ENCODE measurements at places on chromosomes 3 and 15.
A peak's percentile ranks its signal among the peaks of the same experiment; 100 is the strongest.

DNA sequence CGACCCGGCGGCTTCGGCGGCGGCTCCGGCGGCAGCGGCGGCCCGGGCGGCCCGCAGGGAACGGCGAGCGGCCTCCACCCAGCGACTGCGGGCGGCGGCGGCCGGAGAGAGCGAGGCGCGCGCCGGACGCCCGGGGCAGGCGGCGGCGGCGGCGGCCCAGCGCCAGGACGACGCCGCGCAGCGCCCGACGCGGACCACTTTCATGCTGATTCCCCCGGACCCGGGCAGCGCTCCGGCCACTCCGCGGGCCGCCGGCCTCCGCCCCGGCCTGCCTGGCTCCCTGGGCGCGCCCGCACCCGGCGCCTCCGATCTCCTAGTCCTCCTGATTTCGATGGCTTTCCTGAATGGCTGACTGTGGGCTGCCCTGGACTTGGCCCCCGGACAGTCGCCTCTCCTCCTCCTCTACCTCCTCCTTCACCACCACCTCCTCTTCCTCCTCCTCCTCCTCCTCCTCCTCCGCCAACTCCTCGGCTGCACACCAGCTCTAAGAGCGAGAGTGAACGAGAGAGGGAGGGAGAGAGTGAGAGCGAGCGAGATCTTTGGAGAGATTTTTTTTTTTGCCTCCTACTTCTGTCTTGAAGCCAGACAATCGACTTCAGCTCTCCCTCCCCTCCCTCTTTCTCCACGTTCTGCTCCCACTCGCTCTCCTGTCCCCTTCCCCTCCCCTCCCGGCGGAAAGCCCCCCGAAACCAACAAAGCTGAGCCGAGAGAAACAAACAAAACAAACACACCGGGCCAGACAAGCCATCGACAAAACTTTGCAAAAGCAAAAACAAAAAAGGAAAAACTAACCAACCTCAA lies 844 bp downstream of the NR2F2 start:
- DNase-seq, result no peak

DNA sequence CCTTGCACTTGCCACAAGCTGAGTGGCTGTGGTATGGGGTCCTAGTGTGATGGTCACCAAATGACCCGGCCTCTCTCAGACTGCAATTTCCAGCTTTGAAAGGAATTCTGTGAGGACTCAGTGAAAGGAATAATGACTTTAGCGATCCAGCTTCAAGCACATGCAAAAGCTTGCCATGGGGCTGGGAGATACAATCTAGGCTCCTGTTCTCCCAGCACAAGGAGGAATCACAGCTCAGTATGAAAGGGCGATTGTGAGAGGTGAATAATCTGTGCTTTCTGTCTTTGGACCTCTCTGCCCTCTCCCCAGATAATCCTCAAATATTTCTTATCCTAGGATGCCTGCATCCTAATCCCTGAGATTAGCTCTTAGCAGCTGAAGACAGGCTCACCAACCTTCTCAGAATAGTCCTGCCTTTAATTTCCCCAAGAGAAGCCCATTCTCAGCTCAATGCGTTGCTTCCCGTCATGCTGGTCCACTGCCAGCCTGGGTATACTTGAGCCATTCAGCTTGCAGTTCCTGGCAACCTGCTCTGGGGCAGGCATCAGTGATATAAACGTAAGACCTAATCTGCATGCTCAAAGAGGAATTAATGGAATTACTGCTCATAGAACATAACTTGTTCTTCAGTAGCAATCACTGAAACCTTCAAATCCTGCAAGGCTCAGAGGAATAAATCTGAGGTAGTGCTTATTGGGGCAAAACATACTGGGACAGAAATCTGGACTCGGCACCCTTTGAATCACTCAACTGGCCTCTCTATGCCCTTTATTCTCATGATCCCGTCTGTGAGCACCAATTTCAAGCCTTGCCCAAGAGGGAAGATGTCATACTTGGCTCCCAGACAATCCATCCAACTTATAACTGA lies 15.1 kb downstream of the TLNRD1 start:
- no peak for DNase-seq

GRCh38 chr3:70603103-70603502 lies 290.7 kb upstream of the MDFIC2 start:
- no peak for DNase-seq

DNA sequence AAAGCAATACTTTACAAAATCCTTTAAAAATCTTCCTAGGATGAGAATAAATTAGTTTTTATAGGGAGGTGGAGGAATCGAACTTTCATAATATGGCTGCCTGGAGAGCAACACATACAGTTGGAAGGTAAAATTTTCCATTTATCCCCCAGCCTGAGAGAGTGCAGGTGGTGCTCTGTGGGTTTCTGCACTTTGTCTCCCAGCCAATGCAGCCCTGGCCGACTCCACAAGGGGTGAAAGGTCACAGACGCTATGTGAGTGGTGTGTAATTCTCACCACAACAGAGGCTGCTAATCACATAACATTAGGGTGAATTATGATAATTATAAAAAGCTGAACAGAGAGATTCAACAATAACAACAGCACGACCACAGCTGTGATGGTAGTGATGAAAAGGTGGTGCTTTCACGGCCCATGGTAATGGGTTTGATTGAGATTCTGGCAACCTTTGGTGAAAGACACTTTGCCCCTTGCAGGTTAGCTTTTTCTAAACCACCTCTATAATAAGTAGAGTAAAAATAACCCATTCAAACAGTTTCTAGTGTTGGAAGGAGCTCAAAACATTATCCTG lies 30.1 kb upstream of the NANOGP8 start:
- DNase-seq, result no peak

- DNase-seq, result no peak
Observed at GRCh38 chr3:183532620-183533411, 22.7 kb downstream of the KLHL6 start.

GRCh38 chr3:193134856-193135255 lies 106.2 kb upstream of the PLAAT1 start:
- no peak for DNase-seq

GRCh38 chr15:29133791-29134190 lies 135.8 kb downstream of the NSMCE3 start:
- DNase-seq, result no peak

- no peak for DNase-seq
Observed at GRCh38 chr3:172173316-172174254, 134.2 kb downstream of the FNDC3B start.

- no peak for DNase-seq
Observed at GRCh38 chr3:140636406-140637138, 41.3 kb upstream of the TRIM42 start.

- no peak for DNase-seq
Observed at GRCh38 chr3:129892857-129893580, 492 bp downstream of the TMCC1 start.

DNA sequence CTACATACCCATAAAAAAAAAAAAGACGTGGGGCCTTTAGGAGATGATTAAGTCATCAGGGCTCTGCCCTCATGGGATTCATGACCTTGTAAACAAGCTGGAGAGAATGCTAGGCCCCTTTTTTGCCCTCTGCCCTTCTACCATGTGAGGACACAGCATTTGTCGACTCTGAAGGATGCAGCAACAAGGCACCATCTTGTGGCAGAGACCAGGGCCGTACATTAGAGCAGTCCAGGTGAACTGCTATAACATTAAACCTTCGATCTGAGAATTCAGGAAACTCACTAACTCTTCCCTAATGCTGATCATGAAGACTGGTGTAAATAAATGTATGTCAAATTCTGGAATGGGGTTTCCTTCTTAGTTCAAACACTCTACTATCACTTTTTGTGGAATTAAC lies 30.7 kb upstream of the SIAH2 start:
- no peak for DNase-seq

DNA sequence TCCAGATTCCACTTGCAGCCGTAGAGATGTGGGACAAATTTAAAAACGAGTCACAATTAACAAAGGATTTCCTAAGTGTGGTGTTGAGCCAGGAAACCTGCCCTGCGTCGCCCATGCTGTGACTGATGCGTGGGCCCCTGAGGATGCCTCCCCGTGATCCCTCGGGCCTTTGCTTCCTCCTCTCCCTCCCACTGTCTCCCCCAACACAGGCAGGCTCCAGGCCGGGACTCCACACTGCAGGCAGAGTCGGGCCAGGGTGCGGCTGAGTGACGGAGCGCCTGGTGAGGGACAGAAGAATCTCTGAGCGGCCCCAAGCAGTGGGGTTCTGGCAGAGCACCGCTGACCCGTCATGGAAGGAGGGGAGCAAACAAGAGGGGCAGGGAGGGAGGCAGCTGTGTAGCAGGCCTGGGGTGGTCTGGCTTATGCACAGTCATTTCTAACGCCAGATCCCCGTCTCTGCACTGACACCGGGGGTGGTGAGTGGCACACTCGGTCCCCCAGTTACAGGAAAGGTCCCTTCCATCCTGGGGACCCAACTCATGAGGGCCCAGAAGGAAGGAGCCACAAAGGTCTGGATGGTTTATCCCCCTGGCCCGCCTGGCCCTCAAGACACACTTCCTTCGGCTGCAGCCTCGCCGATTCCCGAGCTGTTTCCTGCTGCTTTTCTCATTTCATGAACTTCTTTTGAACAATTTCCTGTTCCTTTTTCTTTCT lies 91.0 kb downstream of the XXYLT1 start:
- no peak for DNase-seq

DNA sequence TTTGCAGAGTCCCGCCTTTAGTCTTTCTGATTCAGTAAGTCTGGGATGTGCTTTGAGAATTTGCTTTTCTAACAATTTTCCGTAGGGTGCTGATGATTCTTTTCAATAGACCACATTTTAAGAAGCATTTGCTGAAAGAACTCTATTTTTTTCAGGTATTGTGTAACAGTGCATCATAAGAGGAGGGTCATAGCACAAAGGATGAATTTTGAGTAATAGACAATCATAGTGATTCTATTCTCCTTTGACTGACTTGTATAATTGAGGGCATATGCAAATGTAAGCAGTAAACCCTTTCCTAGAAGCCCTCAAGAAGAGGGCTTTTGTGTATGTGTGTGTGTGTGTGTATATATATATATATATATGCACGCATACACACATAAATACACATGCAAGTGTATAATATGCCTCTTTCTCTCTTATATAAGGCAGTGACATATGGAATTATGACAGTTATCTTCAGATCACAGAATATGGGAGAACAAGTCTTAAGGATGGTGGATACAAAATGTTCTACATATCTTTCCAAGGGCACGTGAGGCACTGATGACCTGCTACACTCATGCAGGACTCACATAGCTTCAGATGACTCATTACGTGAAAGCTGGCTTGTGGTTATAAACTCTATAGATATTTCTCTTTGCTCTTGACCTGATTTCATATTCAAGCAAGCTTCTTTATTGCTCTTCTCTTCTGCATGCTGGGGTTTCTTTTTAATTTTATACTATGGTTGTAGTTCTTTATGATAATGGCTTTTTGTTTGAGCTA lies 6.5 kb upstream of the PLSCR1 start:
- DNase-seq, result peak; percentile 55

DNA sequence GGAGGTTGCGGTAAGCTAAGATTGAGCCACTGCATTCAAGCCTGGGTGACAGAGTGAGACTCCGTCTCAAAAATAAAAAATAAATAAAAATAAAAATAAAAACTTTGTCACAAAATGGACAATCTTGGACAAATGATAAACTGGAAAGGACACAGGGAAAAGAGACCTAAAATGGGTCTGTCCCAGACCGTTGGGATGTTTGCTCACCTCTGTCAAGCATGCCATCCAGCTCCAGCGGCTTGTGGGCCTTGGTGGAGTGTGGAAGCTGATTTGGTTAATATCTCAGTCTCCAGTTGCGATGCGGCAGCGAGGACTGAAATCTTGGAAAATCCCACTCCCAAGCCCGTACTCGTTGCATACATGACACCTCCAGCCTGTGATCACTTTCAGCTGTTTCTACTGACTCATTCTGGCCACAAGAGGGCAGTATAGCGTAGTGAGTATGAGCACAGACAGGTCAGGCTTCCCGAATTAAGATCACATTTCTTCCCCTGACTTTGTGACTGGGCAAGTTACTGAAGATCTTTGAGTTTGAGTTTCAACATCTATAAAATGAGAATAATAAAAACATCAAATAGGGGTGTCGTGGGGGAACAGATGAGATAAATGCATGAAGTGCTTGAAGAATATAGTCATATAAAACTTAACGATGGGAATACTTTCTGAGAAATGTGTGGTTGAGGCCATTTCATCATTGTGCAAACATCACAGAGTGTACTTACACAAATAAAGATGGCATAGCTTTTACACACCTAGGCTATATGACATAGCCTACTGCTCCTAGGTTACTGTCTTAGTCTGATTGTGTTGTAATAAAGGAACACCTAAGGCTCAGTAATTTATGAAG lies 19.6 kb upstream of the MOBP start:
- peak; percentile 19 for DNase-seq

DNA sequence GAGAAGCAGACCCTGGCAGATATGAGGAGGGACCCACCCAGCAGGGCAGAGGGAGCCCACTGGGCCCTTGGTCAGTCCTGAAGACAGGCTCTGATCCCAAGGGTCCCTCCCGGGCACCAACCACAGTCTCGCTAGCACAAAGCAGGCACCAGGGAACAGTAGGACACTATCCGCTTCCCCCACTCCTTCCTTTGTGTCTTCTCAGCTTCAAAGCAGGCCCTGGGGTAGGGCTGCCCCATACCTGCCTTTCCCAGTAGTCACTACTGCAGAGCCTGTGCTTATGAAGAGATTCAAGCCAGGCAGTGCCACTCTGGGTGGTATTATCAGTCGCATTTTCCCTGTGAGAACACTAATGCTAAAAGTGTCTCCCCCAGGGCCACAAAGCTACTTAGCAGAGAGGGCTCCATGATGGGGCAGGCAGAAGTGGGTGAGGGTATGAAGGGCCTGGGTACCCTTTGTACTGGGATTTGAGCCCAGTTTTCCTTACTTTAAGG lies 32.7 kb downstream of the SRPRB start:
- no peak for DNase-seq

- DNase-seq, result no peak
Observed at GRCh38 chr15:45702041-45702440, 67.2 kb downstream of the SQOR start.

DNA sequence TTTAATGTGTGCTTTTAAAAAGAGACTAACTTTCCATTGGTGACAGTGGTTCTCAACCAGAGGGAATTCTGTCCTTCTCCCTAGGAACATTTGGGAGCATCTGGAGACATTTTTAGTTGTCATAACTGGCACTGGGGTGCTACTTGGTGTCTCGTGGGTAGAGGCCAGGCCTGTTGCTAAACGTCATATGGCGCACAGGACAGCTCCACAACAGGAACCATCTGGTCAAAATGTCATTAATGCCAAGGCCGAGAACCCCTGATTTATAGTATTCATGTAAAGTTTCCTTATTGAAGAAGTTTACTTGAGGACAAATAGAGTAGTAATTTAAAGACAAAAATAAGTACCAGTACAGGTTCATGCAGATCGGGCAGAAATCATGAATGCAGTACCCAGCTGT lies 164.2 kb downstream of the FEZF2 start:
- DNase-seq, result no peak

GRCh38 chr15:40743921-40744814 lies 10.9 kb downstream of the RMDN3 start:
- peak; percentile 82 for DNase-seq

Measured in T-helper 2 cell (primary cell).